ENCODE measurements at places on chromosomes 13 and 19. TPM values are rescaled to one million over a fixed set of nuclear protein-coding genes. Genes with fewer than 3 reads are reported as not detected.

Gene LIM2
- total RNA-seq = not detected

DNA sequence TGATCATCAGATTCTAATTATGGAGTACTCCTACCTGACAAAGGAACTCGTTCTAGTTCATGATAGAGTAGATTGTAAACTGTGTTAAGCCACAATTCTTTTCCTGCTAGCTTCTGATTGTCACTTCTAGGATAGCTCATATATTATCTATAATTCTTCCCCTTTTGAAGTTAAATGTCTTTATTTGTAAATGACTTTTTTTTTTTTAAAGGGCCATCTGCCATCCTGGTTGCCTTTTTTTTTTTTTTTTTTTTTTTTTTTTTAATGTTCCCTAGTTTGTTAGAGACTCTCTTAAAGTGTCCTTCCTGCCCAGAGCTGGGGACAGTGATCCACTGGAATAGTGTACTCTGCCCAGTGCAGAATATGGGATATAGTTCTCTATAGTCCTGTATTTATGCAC, 4.3 kb downstream of the CHAMP1 start:
- H3K4me1 ChIP-seq = peaks cover 45% of the 10 kb centered on the region
- H3K4me3 ChIP-seq = peak overlapping the region; percentile 54
- H3K27me3 ChIP-seq = no peaks in the 10 kb centered on the region
- DNase-seq = peak; percentile 10
- H3K27ac ChIP-seq = peak overlapping the region; percentile 73
- H3K36me3 ChIP-seq = peaks cover 26% of the 10 kb centered on the region

DNA sequence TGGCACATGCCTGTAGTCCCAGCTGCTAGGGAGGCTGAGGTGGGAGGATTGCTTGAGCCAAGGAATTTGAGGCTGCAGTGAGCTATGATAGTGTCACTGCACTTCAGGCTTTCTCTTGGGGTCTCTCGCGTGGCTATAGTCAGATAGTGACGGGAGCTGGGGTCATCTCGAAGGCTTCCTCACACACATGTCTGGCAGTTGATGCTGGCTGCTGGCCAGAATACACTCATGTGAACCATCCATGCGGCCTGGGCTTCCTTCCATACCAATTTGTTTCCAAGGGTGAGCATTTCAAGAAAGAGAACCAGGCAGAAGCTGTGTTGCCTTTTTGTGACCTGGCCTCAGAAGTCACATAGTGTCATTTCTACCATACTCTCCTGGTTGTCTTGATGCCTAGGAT, 26.4 kb downstream of the LEUTX start:
- H3K4me1 ChIP-seq = no peaks in the 10 kb centered on the region
- no peaks in the 10 kb centered on the region for H3K36me3 ChIP-seq
- peak; percentile 19 for DNase-seq
- no peak overlapping the region for H3K4me3 ChIP-seq
- no peak overlapping the region for H3K27ac ChIP-seq

DNA sequence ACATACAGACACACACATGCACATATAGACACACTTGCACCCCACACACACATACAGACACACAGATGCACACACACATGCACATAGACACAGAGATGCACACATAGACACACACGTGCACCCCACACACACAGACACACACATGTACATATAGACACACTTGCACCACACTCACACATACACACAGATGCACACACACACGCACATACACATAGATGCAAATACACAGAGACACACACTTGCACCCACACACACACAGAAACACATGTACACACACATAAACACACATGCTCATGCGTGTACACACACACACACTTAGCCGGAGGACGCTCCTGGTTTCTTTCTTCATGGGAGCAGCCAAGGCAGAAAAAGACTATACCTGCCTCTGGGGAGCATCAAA, 10.0 kb downstream of the COL4A2 start:
- H3K4me1 ChIP-seq = peaks cover 30% of the 10 kb centered on the region
- DNase-seq = no peak
- H3K27me3 ChIP-seq = no peaks in the 10 kb centered on the region
- no peak overlapping the region for H3K4me3 ChIP-seq
- H3K36me3 ChIP-seq = no peaks in the 10 kb centered on the region

GRCh38 chr13:63517371-63517770, 2101.7 kb upstream of the PCDH20 start:
- no peaks in the 10 kb centered on the region for H3K36me3 ChIP-seq
- H3K27ac ChIP-seq = no peak overlapping the region
- no peak overlapping the region for H3K4me3 ChIP-seq
- H3K27me3 ChIP-seq = no peaks in the 10 kb centered on the region
- DNase-seq = no peak

All from GM23248 (cell line).